GM06990 (cell line): ENCODE measurements at places on chromosomes 16 and 17.

- no peak for DNase-seq
Measured at GRCh38 chr16:82156761-82157533, 13.1 kb downstream of the MPHOSPH6 start.

- no peak for DNase-seq
Measured at GRCh38 chr16:9409560-9410493, 318.4 kb downstream of the HAPSTR1 start.

DNA sequence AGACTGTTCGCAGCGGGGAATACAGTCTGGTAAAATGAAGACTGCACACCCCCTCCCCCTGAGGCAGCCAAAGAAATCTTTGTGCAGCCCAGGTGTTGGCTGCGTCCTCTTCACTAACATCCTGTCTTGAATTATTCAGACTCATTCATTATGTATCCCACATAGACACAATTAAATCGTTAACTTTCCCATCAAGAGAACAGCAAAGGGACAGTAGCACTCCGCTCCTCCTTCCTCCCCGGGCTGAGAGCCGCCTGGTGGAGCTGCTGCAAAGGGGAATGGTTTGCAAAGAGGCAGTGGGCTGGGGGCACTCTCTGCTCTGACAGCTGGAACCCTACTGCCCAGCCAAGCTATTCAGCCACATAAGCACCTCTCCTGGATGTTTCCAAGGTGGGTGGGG, 290.0 kb upstream of the SOX9 start:
- no peak for DNase-seq

- DNase-seq: no peak
Measured at GRCh38 chr16:8589900-8590688, at the start of gene TMEM114. Gene TMEM114, minus strand, starts transcription at chr16:8590511. Its CDS starts 673 bp downstream, at chr16:8589838.

DNA sequence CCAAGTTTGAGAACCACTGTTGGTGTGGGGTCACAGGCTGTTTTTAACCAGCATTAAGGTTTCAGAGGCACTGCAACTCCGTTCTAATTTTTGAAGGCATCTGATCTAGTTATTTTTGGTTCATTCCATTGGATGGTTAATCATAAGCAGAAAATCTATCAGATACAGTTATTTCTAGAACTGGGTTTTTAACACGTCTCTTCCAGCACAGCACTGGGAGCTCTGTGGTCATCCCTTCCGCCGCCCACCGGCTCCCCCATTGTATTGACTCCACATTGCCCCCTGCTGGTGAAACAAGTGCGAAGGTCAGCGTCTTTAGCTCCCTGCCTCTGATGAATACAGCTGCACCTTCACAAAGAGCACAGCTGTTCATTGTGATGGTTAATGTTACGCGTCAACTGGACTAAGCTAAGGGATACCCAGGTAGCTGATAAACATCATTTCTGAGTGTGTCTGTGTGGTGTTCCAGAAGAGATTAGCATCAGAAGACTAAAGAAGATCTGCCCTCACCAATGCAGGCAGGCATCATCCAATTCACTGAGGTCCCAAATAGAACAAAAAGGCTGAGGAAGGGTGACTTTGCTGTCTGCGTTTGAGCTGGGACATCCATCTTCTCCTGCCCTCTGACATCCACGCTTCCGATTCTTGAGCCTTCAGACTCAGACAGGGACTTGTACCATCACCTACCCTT, 8.5 kb downstream of the CCL18 start:
- peak; percentile 69 for DNase-seq

DNA sequence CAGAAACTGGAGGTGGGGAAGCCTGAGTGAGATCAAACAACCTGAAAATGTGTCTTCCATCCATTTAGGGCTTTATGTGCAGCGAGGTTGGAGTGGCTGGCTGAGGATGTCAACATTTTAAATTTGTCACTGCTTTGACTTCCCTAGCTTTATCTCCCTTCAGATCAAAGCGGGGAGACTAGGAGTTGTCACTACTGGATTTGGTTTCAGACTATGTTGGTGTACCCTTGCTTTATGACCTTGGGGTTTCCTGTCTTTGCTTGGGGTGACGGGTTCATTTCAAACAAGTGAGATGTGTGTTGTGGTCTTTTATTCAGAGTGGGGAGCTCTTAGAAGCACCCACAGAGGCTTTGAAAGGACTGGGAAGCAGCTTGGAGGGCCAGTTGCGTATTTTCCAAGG, 25.6 kb downstream of the MSI2 start:
- DNase-seq: no peak

DNA sequence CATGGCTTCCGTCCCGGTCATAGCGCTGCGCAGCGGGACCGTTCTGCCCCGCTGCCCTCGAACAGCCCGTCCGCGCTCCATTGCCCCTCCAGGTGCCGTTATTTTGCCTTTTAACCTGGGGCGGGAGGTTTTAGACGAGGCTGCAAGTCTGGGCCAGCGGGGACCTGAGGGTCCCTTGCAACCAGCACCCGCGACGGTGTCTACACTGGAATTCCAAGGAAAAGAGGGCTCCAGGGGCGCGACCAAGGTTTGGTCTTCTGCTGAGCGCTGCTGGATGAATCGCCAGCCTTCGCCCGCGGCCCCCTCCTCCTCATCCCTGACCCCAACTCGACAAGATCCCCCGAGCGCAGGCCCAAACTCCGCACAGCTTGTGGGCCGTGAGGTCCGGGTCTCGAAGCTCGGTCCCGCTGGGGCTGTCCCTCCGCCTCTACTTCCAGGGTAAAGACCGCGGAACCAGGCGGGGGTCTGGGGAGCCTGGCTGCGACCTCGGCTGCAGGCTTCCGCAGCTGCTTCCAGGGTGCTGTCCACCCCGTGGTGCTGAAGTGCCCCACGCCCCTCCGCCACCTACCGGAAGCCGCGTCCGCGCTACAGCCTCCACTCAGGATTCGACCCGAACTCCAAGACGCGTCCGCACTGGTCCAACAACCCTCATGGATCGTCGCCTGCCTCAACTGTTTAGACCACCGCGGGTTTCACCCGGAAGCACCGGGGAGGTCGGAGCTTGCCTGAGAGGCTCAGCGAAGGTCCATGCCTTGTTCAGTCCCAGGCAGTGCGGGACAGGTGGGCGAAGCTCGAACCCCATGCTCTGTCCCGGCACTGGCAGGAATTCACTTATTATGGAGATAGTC, 10.1 kb upstream of the CA4 start:
- peak; percentile 46 for DNase-seq

GRCh38 chr17:4407851-4408250, 25.9 kb upstream of the SPNS3 start:
- DNase-seq: no peak

DNA sequence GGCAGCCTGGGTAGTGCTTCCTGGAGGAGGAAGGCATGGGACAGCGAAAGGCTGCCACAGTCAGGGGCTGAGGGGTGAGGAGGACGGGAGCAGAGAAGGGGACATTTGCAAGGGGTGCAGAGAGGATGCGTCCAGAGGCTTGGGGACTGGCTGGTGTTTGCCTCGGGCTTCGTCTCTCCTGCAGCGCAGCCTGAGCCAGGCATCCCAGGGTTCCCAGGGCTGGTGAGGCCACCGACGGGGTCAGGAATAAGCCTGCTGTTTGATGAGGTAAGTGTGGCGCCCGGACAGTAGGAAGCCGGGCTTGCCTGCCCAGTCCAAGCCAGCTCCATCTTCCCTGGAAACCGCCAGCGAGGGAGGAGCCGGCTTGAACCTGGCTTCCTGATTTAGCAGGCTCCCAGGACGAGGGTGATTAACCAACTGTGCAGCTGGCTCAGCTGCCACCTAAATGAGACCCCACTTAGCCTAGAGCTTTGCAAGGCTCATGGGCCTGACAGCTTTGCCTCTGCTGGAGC, 47.8 kb downstream of the PITPNM3 start:
- DNase-seq: no peak

GRCh38 chr17:78724999-78725398, 57.1 kb downstream of the CYTH1 start:
- no peak for DNase-seq

DNA sequence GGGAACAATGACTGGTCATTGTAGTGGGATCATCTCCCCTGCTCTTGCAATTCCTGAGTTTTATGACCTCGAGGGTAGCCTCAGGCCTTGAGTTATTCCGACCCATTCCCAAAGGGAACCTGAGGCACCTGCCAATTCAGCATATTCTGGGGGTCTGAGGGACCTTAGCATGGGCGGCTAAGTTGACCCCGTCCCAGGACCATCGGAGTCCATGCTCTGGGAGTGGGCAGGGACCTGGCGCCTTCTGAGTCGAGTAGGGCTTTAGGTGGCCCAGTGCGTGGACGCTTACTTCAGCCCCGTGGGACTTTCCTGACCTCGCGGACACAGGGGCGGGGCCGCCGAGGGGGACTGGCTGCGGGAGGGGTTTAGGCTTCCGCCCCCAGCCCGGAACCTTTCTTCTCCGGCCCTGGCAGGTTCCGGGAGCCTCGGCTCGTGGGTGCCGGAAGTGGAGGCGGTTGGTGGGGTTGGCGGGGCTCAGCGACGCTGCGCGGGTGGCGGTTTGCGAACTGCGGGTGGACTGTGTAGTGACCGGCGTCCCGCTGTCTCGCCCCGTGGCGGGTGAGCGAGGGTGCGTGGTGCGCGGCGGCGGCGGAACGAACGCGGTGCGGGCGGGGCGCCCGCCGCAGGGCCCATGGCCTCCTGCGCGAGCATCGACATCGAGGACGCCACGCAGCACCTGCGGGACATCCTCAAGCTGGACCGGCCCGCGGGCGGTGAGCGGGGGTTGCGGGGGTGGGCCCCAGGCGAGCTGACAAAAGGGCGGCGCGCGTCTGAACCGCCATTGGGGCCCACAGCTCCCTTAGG, at the start of gene EDC4:
Gene EDC4, plus strand, starts transcription at position 422 of the 804 bp plus-strand sequence. Its CDS starts 210 bp downstream, at position 632.
- peak; percentile 89 for DNase-seq

GRCh38 chr17:77490361-77491183, 349.8 kb downstream of the SEC14L1 start:
- peak; percentile 17 for DNase-seq

- no peak for DNase-seq
Measured at GRCh38 chr16:35171106-35171505, 1711.7 kb downstream of the TP53TG3F start.

- DNase-seq: no peak
Measured at GRCh38 chr17:50561746-50562141, 1.2 kb downstream of the CACNA1G start.

- DNase-seq: no peak
Measured at GRCh38 chr17:57397402-57397801, 141.1 kb downstream of the MSI2 start.

- no peak for DNase-seq
Measured at GRCh38 chr17:78401246-78401645, 22.8 kb downstream of the PGS1 start.

GRCh38 chr17:72004611-72005331, 116.0 kb upstream of the SOX9 start:
- peak; percentile 33 for DNase-seq

DNA sequence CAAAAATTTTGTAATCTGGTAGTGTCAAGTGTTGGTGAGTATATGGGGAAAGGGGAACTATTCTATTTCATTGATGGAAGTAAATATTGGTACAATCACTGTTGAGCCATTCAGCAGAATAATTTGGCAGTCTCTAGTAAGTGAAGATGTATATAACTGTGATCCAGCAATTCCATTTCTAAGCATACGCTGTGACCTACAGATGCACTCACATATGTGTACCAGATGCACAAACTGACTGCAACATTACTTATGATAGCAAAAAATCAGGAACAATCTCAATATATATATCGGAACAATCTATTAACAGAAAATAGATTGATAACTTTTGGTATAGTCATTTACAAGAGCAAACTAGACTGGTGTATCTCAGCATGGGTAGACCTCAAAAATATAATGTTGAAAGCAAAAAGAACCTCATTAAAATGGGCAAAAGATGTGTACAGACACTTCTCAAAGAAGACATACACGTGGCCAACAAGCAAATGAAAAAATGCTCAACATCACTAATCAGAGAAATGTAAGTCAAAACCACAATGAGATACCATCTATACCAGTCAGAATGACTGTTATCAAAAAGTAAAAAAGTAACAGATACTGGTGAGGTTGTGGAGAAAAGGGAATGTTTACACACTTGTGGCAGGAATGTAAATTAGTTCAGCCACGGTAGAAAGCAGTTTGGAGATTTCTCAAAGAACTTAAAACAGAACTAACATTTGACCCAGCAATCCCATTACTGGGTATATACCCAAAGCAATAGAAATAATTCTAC, 20.7 kb downstream of the ADAP2 start:
- no peak for DNase-seq

DNA sequence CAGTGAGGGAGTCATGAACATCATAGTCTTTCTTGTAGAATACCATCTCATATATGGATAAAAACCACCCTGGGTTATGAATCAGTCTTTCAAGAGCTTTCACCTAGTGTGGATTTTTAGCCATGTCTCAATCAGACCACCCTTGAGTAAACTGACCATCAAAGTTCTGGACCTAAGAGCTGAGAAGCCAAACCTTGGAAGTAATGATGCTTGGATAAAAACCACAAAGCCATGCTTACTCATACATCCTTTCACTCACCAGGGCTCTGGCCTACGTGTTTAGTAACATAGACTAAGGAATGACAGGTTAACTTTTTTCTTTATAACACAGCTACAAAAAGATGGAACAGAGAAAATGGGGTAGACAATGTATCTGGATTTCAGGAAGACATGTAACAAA, 167.2 kb downstream of the STX8 start:
- no peak for DNase-seq

GRCh38 chr17:74063439-74063838, 140.0 kb upstream of the RPL38 start:
- no peak for DNase-seq

DNA sequence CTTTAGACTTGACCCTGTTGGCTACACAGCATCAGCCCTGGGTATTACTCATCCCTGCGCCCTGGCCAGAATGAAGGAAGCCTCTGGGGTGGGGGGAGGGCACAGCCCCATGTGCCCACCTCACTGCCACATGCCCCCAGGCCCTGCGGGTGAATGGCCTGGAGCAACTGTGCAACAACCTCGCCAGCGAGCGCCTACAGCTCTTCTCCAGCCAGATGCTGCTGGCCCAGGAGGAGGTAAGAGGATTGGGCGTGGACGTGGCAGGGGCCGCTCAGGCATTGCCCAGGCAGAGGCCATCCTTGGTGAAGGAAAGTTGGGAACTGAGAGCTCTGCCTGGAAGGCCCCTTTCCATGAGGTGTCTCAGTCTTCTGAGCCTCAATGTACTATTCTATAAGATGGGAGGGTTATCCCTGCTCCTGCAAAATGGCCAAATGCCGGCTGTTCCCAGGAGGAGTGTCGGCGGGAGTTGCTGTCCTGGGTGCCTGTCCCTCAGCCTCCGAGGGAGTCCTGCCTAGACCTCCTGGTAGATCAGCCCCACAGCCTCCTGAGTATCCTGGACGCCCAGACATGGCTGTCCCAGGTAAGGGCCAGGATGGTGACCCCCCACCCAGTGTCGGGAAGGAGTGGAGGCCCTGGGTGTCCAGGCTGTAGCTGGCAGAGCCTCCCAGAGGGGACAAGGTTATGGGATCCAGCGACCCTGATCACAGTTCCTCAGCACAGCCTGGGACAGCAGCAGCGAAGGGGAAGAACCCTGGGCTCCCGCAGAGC, 8.9 kb downstream of the MYO15B start:
- no peak for DNase-seq
